ENCODE measurements at places on chromosomes 5 and 9.

- H3K27ac ChIP-seq = no peak overlapping the region
- H3K36me3 ChIP-seq = no peaks in the 10 kb centered on the region
- no peaks in the 10 kb centered on the region for H3K27me3 ChIP-seq
- H3K4me3 ChIP-seq = no peak overlapping the region
- DNase-seq = no peak
- H3K4me1 ChIP-seq = no peaks in the 10 kb centered on the region
These were observed 42.0 kb downstream of the CRB2 start for GRCh38 chr9:123397975-123398374.

DNA sequence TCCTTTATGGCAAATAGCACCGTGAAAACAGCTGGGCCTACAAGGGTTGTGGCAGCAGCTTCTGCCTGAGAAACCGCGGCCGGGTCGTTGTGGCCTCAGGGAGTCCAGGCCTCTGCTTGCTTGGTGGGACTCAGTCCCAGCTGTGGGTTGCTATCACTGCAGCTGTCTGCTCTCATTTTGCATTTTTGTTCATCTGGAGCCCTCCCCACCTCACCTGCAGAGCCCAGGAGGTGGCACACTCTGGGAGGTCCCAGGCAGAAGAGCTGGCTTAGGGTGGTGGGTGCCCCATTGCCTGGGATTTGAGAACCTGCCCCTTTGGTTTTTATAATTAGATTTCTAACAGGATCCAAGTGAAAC is 138.4 kb downstream of the GADD45G start:
- DNase-seq = no peak
- no peaks in the 10 kb centered on the region for H3K27me3 ChIP-seq
- H3K4me3 ChIP-seq = no peak overlapping the region
- no peaks in the 10 kb centered on the region for H3K36me3 ChIP-seq
- H3K27ac ChIP-seq = no peak overlapping the region

- H3K36me3 ChIP-seq = no peaks in the 10 kb centered on the region
- no peaks in the 10 kb centered on the region for H3K27me3 ChIP-seq
- H3K4me1 ChIP-seq = no peaks in the 10 kb centered on the region
These were observed 53.5 kb downstream of the RGS3 start for GRCh38 chr9:113516840-113517577.

GRCh38 chr9:35618854-35619799 is 914 bp upstream of the CD72 start:
- no peaks in the 10 kb centered on the region for H3K27me3 ChIP-seq
- H3K4me1 ChIP-seq = no peaks in the 10 kb centered on the region
- H3K36me3 ChIP-seq = no peaks in the 10 kb centered on the region
- H3K4me3 ChIP-seq = no peak overlapping the region
- H3K27ac ChIP-seq = no peak overlapping the region
- no peak for DNase-seq

- H3K36me3 ChIP-seq = no peaks in the 10 kb centered on the region
- H3K4me1 ChIP-seq = no peaks in the 10 kb centered on the region
- peak overlapping the region; percentile 40 for H3K4me3 ChIP-seq
These were observed 1.0 kb downstream of the PRDM6 start for GRCh38 chr5:123089914-123090660.

GRCh38 chr5:68080282-68081050 is 135.1 kb upstream of the PIK3R1 start:
- no peak for DNase-seq
- no peaks in the 10 kb centered on the region for H3K4me1 ChIP-seq
- no peak overlapping the region for H3K4me3 ChIP-seq
- H3K27me3 ChIP-seq = no peaks in the 10 kb centered on the region
- no peak overlapping the region for H3K27ac ChIP-seq

- no peaks in the 10 kb centered on the region for H3K4me1 ChIP-seq
- no peak for DNase-seq
- H3K36me3 ChIP-seq = no peaks in the 10 kb centered on the region
- H3K27ac ChIP-seq = no peak overlapping the region
- no peaks in the 10 kb centered on the region for H3K27me3 ChIP-seq
These were observed 498.6 kb upstream of the GRIN3A start for GRCh38 chr9:102237094-102237493.

GRCh38 chr9:70551801-70552200 is 137.3 kb upstream of the KLF9 start:
- H3K27me3 ChIP-seq = no peaks in the 10 kb centered on the region
- no peak for DNase-seq
- no peak overlapping the region for H3K4me3 ChIP-seq
- H3K27ac ChIP-seq = no peak overlapping the region
- no peaks in the 10 kb centered on the region for H3K4me1 ChIP-seq
- no peaks in the 10 kb centered on the region for H3K36me3 ChIP-seq

DNA sequence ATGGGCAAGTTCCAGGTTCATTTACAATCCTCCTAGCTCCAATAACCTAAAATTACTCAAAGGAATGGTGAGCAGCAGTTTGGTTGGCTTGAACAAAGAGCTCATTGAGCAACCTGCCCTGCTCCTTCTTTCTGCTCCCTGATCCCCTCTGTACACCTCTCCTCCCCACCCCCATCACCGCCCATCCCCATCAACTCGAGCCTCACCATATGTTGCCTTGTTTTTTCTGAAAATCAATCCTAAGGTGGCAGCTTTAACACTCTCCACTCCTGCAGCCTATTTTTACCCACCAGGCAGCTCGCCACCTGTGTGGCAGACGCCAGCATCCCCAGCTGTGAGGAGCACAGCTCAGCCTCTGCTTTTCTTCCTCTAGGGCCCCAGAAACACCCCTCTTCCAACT is 533.4 kb upstream of the BRINP1 start:
- no peaks in the 10 kb centered on the region for H3K27me3 ChIP-seq
- no peaks in the 10 kb centered on the region for H3K36me3 ChIP-seq
- no peak overlapping the region for H3K4me3 ChIP-seq
- no peak for DNase-seq
- no peaks in the 10 kb centered on the region for H3K4me1 ChIP-seq

- no peaks in the 10 kb centered on the region for H3K36me3 ChIP-seq
- no peak for DNase-seq
- H3K27ac ChIP-seq = no peak overlapping the region
- H3K4me3 ChIP-seq = no peak overlapping the region
These were observed 2.0 kb downstream of the AGPAT2 start for GRCh38 chr9:136685216-136685615.

DNA sequence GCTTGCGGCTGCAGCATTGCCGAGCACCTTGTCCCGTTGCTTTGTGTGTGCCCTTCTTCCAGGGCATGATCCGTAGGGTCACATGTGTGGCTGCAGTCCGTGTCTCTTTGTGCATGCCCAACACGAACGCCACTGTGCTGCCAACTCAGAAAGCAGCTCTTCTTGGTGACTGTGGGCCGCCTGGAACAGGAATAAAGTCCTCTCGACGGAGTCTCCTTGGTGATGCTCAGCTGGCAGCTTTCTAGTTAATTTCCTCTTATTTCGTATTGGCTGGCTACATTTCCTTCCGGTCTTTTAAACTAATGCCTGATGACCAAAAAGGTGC is 5.8 kb downstream of the EXOC3 start:
- no peak for DNase-seq
- H3K4me1 ChIP-seq = peaks cover 6% of the 10 kb centered on the region
- H3K27ac ChIP-seq = no peak overlapping the region
- H3K36me3 ChIP-seq = no peaks in the 10 kb centered on the region
- no peaks in the 10 kb centered on the region for H3K27me3 ChIP-seq

DNA sequence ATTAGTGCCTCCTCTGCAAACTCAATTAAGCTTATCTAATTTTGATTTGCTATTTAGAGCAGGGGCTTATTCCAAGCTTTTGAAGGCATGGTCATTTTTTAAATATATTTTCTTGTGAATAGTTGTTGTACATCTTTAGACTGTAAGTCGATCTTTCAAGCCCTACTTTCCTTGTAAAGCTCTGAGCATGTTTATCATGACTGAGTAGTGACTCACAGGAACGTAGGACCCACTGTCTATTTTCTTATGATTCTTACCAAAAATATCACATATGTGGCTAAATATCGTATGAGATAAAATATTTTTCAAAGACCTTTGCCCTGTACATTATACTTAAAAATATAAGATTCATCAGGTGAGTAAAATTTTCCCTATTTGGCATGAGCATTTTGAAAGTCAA is 440.4 kb upstream of the GRIN3A start:
- H3K4me3 ChIP-seq = no peak overlapping the region
- H3K4me1 ChIP-seq = no peaks in the 10 kb centered on the region
- no peak overlapping the region for H3K27ac ChIP-seq
- DNase-seq = no peak
- H3K27me3 ChIP-seq = no peaks in the 10 kb centered on the region

DNA sequence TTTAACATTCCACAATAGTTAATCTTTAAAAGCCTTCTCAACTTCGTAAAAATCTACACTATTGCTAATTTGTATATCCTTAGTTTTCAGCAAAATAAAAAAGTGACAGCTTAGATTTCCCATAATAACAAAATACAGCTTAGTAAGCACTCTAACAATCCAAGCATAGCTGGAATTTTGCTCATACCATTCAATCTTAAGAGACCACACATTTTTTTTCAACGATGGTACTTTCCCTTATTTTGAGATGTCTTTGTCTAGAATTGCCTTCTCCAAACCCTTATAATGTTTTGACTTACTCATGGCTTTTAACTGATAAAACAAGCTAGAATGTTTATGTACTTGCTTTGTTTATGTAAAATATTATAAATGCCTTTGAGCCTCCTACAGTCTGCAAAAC is 65.6 kb downstream of the HOMER1 start:
- no peak for DNase-seq
- H3K27ac ChIP-seq = no peak overlapping the region
- no peaks in the 10 kb centered on the region for H3K36me3 ChIP-seq
- H3K4me3 ChIP-seq = no peak overlapping the region

GRCh38 chr5:170846416-170846815 is 15.4 kb upstream of the RANBP17 start:
- H3K27me3 ChIP-seq = no peaks in the 10 kb centered on the region
- DNase-seq = no peak
- no peak overlapping the region for H3K4me3 ChIP-seq

GRCh38 chr5:6652025-6652424 is 18.8 kb downstream of the SRD5A1 start:
- no peak for DNase-seq
- no peak overlapping the region for H3K27ac ChIP-seq
- no peaks in the 10 kb centered on the region for H3K4me1 ChIP-seq
- no peak overlapping the region for H3K4me3 ChIP-seq

DNA sequence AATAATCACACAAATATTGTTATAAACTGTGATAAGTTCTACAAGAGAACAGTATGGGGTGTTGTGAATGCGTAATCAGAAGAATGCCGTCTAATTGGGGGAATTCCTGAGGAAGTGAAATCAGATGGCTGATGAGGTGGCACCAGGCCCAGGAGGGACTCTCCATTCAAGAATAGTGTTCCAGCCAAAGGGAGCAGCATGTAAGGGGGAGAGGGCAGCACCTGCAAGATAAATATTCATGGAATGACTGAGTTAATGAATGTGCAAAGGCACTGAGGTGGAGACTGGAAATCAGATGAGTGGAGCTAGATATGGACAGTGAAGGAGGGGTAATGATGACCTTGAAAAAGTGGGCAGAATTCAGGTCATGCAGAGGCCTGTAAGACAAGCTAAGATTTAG is 250.6 kb downstream of the ARRDC3 start:
- no peak for DNase-seq
- H3K36me3 ChIP-seq = no peaks in the 10 kb centered on the region
- no peak overlapping the region for H3K27ac ChIP-seq
- no peaks in the 10 kb centered on the region for H3K4me1 ChIP-seq

GRCh38 chr5:33188089-33188488 is 252.7 kb upstream of the TARS1 start:
- H3K4me1 ChIP-seq = no peaks in the 10 kb centered on the region
- H3K27me3 ChIP-seq = no peaks in the 10 kb centered on the region

GRCh38 chr9:24832307-24832706 is 286.6 kb upstream of the IZUMO3 start:
- no peak overlapping the region for H3K27ac ChIP-seq
- no peaks in the 10 kb centered on the region for H3K4me1 ChIP-seq
- no peaks in the 10 kb centered on the region for H3K27me3 ChIP-seq
- H3K36me3 ChIP-seq = no peaks in the 10 kb centered on the region

DNA sequence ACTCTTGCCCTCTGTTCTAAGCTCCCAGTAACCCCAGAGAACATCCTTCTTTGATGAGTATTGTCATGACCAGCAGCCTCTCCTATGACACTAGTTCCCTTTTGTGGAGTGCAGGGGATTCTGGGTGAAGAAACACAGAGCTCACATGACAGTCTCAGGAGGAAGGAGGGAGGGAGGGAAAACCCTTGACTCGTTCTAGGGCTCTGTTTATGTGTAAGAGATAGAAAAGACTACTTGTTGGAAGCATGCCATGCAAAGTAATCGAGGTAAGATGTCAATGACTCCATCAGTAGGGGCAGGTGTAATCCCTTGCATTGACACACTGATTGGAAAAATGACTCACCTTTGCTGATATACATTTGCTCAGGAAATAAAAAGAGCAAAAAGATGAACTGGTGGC is 190.2 kb upstream of the ELL2 start:
- no peaks in the 10 kb centered on the region for H3K4me1 ChIP-seq
- H3K4me3 ChIP-seq = no peak overlapping the region
- DNase-seq = no peak
- H3K27me3 ChIP-seq = no peaks in the 10 kb centered on the region
- H3K27ac ChIP-seq = no peak overlapping the region

- no peak overlapping the region for H3K27ac ChIP-seq
- no peaks in the 10 kb centered on the region for H3K4me1 ChIP-seq
- H3K4me3 ChIP-seq = no peak overlapping the region
- no peak for DNase-seq
These were observed 1797.8 kb upstream of the WWC1 start for GRCh38 chr5:166493612-166494011.

- H3K36me3 ChIP-seq = no peaks in the 10 kb centered on the region
- H3K27me3 ChIP-seq = no peaks in the 10 kb centered on the region
- no peak overlapping the region for H3K4me3 ChIP-seq
- no peaks in the 10 kb centered on the region for H3K4me1 ChIP-seq
- no peak overlapping the region for H3K27ac ChIP-seq
- no peak for DNase-seq
These were observed 27.8 kb downstream of the RALGPS1 start for GRCh38 chr9:126942399-126942798.

GRCh38 chr9:25442526-25442925 is 235.7 kb downstream of the TUSC1 start:
- DNase-seq = no peak
- no peaks in the 10 kb centered on the region for H3K27me3 ChIP-seq
- H3K4me1 ChIP-seq = no peaks in the 10 kb centered on the region
- no peak overlapping the region for H3K4me3 ChIP-seq
- H3K27ac ChIP-seq = no peak overlapping the region

DNA sequence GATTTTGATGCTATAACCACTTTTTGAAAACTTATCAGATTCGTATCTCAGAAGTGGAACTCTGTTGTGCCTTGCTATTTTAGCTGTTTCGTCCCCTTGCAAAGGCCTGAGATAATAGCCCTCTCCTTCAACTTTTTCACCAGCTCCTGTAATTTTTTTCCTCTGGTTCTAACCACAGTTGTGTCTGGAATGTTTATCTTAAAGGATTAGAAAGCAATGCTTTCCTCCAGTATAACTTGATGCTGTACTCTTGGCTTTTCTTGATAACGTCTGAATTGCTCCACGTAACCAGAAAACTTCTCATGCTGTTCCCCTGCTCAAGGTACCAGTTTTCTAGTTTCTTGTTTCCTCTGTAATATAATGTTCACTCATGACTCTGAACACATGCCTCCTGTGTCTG is 209.4 kb downstream of the DTWD2 start:
- no peaks in the 10 kb centered on the region for H3K27me3 ChIP-seq
- H3K4me3 ChIP-seq = no peak overlapping the region
- no peak for DNase-seq
- H3K27ac ChIP-seq = no peak overlapping the region
- H3K4me1 ChIP-seq = no peaks in the 10 kb centered on the region
- H3K36me3 ChIP-seq = no peaks in the 10 kb centered on the region
